DMS79 (cell line): ENCODE measurements at places on chromosomes 11 and 22.

GRCh38 chr11:94786264-94787126, 18.3 kb downstream of the AMOTL1 start:
- no peak for DNase-seq

DNA sequence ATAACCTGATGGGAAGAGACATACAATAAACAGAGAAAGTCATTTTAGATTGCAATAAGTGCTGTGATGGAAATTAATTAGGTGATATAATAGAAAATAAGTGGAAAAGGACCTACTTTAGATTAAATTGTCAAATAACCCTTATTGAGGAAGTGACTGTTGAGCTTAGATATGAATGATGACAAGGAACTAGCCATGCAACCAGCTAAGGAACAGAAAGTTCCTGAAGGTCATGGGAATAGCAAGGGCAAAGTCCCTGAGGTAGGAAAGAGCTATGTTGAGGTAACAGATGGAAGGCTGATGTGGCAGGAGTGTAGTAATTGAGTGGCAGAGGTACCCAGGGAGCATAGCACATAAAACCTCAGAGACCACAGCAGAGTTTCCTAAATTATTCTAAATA, 135.2 kb downstream of the WNT11 start:
- no peak for DNase-seq

DNA sequence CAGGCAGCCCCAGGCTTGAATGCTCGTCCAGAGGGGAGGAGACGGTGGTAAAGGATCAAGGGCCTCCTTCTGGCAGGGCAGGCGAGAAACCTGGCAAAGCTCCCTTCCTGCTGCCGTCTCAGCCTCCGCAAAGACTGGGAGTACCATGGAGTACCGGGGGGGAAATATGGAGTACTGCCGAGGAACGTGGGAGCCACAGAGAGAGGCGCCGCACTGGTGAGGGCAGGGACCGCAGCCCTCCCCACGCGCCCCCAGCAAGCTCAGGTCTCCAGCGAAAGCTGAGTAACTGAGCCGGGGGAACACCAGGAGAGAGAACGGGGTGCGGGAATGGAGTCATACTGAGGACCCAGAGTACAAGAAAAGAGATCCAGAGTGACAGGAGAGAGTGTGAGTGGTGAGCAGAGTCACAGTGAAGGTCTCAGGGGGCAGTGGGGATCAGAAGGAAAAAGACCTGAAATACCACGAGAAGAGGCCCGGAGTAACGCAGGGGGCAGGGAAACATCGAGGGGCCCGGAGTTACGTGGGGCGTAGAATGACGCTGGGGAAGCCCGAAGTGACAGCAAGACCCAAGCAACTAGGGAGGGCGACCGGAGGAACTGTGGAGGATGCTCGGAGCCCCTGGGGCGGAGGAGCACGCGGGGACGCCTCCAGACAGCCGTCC, 740 bp downstream of the EML3 start:
- peak; percentile 41 for DNase-seq

DNA sequence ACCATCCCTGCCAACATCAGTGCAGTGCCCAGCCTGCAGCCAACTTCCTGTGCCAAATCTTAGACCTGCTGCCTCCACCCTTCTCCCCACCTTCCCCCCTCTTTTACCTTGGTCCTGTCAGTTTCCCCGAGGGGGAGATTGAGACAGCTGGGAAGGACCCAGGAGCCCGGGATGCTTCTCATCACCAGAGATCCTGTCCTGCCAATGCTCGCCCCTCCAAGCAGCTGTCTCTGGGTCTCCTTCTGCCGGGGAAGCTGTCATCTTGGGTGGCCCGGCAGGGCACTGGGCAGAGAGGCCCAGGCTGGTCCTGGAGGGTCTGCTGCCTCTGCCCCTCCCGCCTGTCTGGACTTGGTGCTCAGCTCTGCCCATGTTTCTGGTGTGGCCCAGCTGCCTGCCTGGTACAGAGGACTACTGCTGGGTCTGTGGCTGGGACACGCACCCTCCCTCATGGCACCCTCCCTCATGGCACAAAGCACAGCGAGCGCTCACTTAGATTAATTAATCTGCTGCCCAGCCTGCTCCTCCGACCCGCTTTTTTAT, 60.4 kb upstream of the THY1 start:
- DNase-seq = no peak

GRCh38 chr11:33724644-33725035, 11.6 kb downstream of the CD59 start:
- no peak for DNase-seq

DNA sequence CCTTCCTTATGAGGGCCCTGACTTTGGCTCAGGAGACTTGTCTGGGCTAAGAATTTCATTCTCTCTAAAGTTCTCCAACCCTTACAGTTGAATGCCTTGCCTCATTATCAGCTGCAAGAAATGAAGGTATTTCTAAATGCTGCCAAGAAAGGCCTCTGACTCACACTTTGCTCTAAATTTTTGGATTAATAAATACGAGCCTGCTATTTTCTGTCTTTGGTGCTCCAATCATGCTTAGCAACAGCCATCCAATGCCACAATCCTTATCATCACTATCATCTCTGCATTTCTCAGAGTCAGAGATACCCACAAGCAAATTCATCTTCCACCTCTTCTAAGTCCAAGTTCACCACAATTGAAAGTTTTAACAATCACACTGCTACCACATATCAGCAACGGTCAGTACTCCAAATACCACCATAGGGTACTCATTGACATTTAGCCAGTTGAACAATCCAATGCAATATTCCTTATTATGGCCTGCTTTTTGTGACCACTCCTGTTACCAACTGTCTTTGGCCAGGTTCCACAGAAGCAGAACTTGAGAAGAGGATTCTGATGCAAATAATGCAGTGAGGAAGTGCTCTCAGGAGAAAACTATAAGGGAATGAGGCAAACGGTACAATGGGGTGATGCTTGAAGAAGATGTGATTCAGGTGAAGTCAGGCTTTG, 5.7 kb downstream of the PATE2 start:
- DNase-seq = no peak

DNA sequence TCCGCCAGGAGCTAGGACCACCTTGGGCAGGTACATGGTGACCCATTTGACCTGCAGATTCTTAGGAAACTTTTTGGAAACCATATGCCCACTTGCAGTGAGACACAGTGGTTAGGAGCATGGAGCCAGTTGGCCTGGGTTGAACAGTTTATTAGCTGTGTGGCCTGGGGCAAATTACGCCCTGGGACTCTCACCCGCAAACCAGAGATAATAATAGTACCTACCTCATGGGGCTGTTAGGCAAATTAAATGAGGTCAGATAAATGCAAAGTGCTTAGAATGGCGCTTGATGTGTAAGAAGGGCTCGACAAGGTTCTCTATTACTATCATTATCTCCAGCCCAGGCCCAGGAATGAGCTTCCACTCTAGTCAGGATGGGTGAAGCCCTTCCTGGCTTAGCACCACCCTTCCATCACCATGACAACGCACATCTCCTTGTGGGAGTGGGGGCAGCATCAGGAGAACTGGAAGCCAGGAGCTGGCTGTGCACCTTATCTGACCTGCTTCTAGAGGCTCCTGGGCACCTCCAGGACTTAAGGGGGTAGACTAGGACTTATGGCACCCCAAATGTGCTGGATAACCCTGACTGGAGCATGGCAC, 5.1 kb downstream of the SYT12 start:
- no peak for DNase-seq

- DNase-seq = no peak
These were observed 137.6 kb downstream of the CD44 start for GRCh38 chr11:35276396-35277145.

GRCh38 chr22:21624120-21624879, 5.5 kb downstream of the YDJC start:
- no peak for DNase-seq

- no peak for DNase-seq
These were observed 6.9 kb upstream of the CCND1 start for GRCh38 chr11:69634069-69634468.

DNA sequence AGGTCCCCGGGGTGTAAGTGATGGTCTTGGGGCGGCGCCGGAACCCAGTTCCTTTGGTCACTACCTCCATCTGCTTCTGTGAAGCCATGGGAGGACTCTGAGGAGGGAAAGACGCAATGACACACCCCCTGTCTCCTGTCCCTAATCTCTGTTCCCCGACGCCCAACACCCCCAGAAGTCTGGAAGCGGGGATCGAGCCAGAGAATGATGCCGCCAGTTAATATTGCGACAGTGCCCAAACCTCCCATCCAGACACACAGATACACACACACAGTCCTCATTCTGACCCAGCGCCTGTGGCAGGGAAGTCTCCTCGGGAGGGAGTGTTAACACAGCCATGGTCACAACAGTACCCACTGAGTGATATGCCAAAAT, 352 bp downstream of the C22orf23 start:
- DNase-seq = no peak

GRCh38 chr11:120173807-120174206, 35.9 kb upstream of the TRIM29 start:
- DNase-seq = no peak

DNA sequence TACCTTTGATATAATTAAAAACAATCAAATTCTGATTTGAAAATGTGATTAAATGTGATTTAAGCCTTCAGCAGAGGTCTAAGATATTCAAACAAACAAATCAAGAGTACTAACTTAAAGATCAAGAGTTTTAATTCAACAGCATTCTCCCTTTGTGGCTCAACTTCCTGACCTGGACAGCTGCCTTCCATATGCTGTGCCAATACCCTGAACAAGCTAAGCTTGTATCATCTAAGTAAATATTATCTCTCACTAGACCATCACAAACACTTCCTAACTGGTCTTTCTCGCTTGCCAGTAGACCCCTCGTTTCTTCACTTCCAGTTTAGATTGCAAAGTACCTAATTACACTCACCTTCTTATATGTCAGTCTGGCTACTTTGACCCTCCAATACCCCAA, 35.9 kb upstream of the P4HA3 start:
- DNase-seq = no peak

DNA sequence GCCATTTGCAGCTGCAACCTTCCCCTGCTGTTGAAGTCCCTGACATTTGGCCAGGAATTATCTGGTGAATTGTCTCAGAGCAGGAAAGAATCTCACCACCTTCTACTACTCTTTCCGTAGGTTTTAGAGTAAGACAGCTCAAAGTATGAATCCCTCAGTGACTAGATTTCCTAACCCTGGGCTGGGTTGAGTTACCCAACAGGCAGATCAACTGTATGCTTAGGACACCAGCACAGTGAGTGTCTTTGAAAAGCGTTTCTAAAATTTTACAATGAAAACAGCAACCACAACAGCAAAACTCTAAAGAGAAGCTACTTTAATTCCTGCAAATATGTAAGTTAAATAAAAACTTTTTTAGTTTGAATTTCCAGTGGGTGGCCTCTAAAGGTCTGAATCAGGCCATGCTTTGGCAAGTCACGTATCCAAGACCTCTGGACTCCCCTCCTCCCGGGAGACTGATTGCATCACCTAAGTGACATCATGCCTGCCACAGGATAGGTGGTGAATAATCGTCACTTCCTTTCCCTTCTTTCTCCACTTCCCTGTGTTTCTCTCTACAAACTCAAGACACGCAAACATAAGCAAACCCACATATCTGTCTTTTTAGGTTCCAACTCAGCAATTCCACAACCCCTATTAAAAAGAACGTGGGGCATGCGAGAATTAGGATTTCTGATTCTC, 7.8 kb downstream of the OR8B12 start:
- DNase-seq = no peak

GRCh38 chr11:102946237-102946636, 9.3 kb downstream of the MMP13 start:
- DNase-seq = no peak

GRCh38 chr11:36404831-36405230, 105.2 kb downstream of the TRAF6 start:
- no peak for DNase-seq

- DNase-seq = no peak
These were observed 35.0 kb downstream of the CHORDC1 start for GRCh38 chr11:90187839-90188238.

- DNase-seq = no peak
These were observed 9.5 kb upstream of the MS4A4E start for GRCh38 chr11:60252213-60253108.
